HTR-8/SVneo (cell line): ENCODE measurements at places on chromosomes 16 and 17.

DNA sequence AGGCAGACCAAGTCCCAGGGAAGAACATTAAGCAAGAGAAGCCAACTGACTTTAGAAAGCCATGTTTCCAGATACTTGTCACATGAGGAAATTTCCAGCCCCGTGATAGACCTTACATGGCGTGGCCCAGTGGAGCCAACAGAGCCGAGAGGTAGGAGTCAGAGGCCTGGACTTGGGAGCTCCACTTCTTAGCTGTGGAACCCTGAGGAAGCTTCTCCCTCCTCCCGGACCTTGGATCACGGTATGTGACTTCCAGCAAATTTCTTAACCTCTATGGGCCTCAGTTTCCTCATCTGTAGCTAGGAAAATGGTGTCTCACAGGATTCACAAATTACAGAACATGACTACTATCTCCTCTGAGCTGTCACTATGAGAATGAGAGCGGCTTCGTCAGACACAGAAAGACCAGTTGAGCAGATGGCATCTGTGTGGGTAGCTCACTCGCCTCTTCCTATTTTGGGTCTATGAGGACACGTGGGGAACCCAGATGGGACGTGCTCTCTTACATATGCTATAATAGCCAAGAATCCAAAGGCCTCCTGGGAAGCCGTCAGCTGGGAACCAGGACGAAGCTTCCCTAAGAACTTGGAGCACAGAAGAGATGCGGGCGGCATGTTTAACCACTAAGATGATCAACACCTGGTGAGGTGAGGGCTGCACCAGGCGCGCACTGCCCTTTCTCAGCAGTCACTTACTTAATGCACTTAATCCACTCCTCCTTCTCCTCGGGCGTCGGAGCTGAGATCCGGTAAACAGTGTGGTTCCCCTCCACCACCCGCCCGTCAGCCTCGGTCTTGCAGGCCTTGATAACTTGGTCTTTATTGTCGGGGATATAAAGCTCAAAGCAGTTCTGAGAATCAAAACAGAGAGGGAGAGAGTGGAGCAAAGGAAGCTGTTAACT is 102.3 kb downstream of the CYTH1 start:
- no peak for DNase-seq

- DNase-seq: peak; percentile 94
Observed at GRCh38 chr17:77734371-77735080, 224.0 kb upstream of the TNRC6C start.

GRCh38 chr17:64091116-64091515 is 38.8 kb downstream of the ERN1 start:
- no peak for DNase-seq

- DNase-seq: no peak
Observed at GRCh38 chr16:71985262-71985974, 14.8 kb downstream of the PKD1L3 start.

DNA sequence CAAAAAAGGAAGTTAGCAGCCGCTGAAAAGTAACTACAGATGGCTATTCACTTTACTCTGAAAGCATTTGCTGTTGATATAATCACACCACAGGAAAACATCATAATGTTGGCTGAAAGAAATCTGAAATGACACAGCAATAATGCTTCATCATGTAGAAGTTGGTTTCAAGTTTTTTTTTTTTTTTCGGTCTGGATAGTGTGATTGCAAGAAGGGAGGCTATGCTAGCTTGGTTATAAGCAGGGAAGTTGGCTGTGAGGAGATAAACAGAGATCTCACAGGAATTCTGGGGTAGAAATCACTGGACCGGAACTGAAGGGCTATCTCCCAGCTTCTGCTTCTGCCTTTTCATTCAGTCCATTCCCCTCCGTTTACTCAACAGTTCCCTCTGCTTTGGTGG is 57.9 kb downstream of the MYO1D start:
- DNase-seq: no peak

GRCh38 chr16:57245472-57246113 is 534 bp downstream of the ARL2BP start:
- peak; percentile 31 for DNase-seq

- no peak for DNase-seq
Observed at GRCh38 chr16:57027067-57027466, 37.7 kb downstream of the NLRC5 start.

DNA sequence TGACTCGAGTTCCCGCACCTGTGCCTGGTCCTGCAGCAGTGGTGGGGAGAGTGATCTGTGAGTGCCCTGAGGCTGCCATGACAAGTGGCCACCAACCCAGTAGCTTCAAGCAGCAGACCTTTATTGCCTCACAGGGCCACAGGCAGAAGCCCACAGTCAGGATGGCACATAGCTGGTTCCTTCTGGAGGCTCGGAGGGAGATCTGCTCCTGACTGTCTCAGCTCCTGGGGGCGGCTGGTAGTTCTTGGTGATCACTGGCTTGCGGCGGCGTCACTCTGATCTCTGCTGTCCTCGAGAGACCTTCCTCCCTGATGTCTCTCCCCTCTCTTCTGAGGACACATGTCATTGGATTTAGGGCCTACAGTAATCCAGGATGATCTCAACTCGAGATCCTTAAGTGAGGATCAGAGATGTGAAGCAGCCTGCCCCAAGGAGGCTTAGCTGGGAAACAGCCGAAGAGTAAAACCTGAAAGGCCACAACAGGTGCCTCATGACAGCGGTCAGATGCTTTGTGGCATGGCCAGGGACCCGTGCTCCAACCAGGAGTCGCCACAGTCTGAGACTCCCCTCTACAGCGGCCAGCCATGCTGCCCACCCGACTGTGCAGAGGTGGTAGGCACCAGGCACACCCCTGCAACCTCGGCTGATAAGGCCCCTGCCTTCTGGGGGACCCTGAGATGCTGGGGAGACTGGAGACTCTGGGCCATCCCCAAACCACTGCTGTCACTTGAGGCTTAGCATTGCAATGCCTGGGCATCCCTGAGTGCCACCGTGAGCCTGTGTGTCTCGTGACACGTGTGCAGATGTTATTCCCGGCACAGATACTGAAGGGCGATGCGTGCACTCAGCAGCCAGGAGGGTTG is 30.0 kb upstream of the SLC38A10 start:
- no peak for DNase-seq

GRCh38 chr17:29162909-29163341 is 17.3 kb downstream of the MYO18A start:
- DNase-seq: no peak

- no peak for DNase-seq
Observed at GRCh38 chr17:22409160-22409751, 716.9 kb downstream of the KCNJ18 start.

DNA sequence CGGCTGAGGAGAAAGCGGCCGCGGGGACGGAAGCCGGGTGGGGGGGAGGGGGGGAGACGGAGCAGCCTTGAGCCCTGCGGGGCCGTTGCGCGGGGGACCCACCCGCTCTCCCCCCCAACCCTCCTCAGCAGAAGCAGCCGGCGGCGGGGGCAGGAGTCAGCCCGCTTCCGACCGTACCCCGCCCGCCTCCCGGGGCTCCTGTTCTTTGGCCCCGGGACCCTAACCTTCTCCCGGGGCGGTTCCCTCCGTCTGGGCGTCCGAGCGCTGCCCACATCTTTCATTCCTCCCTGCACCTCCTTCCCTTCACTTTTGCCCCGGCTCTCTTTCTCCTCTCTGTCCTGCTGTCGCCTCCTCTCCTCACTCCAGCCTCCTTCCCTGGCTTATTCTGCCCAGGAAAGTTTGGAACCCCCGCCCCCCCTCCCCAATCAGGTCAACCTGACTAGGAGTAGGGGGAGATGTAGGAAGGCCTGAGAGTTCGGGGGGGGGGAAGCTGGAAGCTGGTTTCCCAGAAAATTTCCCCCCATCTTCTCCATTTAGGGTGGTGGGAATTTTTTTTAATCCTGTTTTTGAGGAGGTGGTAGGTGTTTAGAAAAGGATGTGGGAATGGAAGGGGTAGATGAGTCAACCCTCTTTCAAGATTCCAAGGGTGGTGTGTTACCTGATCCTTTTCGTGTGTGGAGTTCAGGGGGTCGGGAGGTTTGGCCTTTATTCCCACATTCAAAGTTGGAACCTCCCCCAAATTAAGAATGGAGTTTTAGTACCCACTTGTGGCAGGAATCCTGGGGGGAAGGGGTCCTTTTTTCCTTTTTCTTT is 427 bp upstream of the NLK start:
- DNase-seq: peak; percentile 21

- DNase-seq: no peak
Observed at GRCh38 chr16:88282564-88283395, 100.0 kb upstream of the ZNF469 start.

- no peak for DNase-seq
Observed at GRCh38 chr16:2160915-2161551, 5.5 kb downstream of the TRAF7 start.

DNA sequence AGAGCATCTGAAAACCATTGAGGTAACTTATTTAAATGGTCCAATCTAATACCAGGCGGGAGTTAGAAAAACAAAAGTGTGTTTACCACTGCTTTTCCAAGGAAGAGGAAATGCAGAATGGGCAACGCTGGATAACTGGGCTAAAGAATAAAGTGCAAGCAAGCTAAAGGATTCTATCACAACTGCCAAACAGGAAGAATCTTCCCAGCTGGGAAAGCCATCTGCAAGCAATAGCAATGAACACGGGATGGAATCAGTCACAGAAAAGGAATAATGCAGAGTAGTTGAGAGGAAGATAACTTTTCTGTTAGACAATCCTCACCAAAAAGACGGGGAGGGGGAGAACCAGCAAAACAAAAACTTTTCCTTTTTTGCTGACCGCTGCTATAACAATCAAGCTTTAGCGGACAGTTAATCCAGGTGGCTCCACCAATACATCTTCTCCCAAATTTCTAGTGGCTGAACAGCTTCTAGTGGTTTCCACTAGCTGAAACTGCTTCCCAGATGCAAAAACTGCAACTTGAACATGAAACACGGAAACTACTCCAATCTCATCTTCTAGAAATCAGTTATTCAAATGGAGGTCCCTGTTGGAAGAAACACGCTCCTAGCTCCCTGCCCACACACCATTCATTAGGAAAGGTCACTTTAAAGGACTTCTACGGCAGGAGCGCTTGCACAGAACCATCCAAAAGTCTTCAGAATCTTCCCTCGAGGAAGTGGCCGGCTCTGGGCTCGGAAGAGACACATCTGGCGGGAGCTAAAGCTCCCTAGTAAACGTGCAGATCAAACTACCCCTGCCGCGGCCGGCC is 929 bp downstream of the TMEM11 start:
- DNase-seq: no peak

- no peak for DNase-seq
Observed at GRCh38 chr16:57951204-57951960, 19.5 kb downstream of the CNGB1 start.

DNA sequence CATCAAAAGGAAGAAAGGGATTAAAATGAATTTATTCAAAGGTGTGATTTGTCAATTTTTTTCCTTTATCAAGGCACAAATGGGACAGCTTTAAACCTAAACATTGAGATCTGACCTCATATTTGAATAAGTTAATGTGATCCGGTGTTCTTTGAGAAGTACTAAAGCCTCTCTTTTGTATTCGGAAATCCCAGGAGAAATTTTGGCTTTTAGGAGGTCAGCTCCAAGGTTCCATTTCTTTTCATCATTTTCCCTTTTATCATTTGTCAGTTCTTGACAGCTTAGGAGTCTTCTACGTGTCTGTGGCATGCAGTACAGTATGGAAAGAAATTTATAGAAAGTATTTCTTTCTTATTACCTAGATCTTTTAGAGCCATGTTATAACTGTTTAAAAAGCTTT is 873.4 kb upstream of the CDH8 start:
- DNase-seq: no peak

GRCh38 chr17:73347351-73347750 is 35.5 kb upstream of the CDC42EP4 start:
- DNase-seq: no peak

DNA sequence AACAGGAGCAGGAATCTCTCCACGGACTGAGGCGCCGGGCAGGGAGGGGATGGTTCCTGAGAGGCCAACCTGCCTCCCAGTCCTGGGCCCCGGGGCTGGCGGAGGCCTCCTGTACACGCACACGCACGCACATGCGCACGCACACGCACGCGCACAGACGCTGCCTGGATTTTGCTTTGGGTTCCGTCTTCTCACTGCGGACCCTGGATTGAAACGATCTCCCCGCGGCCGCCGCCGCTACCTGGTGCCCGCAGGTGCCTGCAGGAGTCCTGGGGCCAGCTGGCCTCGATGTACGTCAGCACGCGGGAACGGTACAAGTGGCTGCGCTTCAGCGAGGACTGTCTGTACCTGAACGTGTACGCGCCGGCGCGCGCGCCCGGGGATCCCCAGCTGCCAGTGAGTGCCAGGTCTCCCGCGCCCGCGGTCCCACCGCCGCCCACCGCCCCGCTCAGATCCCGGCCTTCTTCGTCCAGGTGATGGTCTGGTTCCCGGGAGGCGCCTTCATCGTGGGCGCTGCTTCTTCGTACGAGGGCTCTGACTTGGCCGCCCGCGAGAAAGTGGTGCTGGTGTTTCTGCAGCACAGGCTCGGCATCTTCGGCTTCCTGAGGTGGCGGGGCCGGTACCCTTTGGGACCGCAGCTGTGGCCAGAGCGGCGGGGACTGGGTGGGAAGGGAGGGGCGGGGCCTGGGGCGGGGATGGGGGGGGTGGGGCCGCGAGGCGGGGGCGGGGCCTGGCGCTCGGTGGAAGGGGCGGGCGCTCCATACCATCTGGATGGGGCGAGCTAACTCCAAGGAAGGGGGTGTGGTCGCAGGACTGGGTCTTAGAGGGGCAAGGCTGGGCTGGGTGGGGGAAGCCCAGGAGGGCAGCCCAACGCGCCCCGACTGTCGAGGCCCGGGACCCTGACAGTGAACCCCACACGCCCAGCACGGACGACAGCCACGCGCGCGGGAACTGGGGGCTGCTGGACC is 12.3 kb downstream of the CES4A start:
- DNase-seq: peak; percentile 63

DNA sequence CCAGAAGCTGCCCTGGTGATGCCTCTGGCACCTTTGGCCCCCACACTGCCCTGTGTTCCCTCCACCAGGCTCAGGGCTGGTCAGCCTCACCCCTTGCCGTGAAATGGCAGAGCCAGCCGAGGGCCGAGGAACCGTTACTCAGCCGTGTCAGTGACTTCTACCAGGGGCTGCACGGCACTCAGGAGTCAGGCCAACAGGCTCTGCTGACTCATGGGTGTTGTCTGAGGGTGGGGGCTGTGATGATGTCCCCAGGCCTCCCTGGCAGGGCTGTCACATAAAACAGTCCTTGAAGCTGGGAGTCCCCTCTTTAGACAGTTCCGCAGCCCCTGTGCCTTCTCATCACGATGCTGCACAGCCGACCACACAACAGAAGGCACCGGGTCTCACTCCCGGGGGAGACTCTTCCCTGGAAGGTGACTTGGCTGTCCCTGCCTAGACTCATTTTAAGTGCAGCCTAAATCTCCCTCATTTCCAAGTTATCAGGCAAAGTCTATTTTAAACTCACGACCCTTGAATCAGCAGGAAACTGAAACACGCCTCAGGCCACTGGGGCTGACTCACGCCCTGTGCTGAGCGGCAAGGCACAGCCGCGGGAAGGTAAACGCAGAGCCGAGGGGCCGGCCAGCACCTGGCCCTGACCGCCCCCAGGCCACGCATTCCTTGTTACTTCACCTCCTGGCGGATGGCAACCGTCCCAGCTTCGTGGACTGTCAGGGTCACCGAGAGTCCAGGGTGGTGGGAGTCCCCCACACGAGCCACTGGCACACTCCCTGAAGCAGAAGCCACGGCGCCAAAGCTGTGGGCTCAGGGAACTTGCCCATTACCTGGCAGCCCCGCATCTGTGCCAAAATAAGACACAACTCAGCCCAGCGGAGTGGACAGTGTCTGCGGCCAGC is 102.6 kb downstream of the ZNF778 start:
- peak; percentile 84 for DNase-seq

GRCh38 chr17:45873728-45874127 is 20.6 kb upstream of the MAPT start:
- peak; percentile 48 for DNase-seq
